ENCODE measurements at places on chromosomes 1 and 21. TPM values are rescaled to one million over a fixed set of nuclear protein-coding genes. Genes with fewer than 3 reads are reported as not detected.

- no peak overlapping the region for H3K4me3 ChIP-seq
- no peak overlapping the region for H3K27ac ChIP-seq
- no peak for DNase-seq
- no peaks in the 10 kb centered on the region for H3K36me3 ChIP-seq
These were observed 23.7 kb downstream of the SPOCD1 start for GRCh38 chr1:31792116-31792515.

PCBP3 gene
- 4.3 TPM for total RNA-seq

GRCh38 chr1:54409156-54410142, 3.3 kb upstream of the SSBP3 start:
- peaks cover 32% of the 10 kb centered on the region for H3K4me1 ChIP-seq
- peak overlapping the region; percentile 93 for H3K27ac ChIP-seq
- peak overlapping the region; percentile 23 for H3K4me3 ChIP-seq
- peaks cover 3% of the 10 kb centered on the region for H3K36me3 ChIP-seq

PDZK1IP1 gene
- total RNA-seq: not detected

- no peaks in the 10 kb centered on the region for H3K36me3 ChIP-seq
- H3K27me3 ChIP-seq: no peaks in the 10 kb centered on the region
- peaks cover 8% of the 10 kb centered on the region for H3K4me1 ChIP-seq
- peak within 1 kb of the TSS; percentile 96 for H3K4me3 ChIP-seq
- H3K27ac ChIP-seq: peak within 1 kb of the TSS; percentile 85
These were observed at the start of gene ALG14 for GRCh38 chr1:95072532-95073419. ALG14 (minus strand) TSS chr1:95072951; CDS start chr1:95072898, 53 bp downstream.

DNA sequence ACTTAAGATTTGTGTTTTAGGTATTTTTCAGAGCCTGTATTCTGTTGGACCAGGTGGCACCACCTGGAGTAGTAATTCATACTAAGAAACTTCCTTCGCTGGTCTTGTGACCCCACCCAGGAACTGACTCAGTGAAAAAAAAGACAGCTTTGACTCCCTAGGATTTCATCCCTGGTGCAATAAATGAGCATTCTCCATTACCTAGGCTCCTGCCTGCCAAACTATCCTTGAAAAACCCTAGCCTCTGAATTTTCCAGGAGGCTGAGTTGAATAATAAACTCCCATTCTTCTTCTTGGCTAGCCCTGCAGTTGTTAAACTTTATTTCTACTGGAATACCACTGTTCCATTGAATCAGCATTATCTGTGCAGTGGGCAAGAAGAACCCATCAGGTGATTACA, 10.6 kb upstream of the RGS18 start:
- no peaks in the 10 kb centered on the region for H3K27me3 ChIP-seq
- no peak for DNase-seq
- H3K4me3 ChIP-seq: no peak overlapping the region
- no peak overlapping the region for H3K27ac ChIP-seq
- H3K36me3 ChIP-seq: no peaks in the 10 kb centered on the region
